ENCODE measurements at places on chromosomes 16 and 17.
A peak's percentile ranks its signal among the peaks of the same experiment; 100 is the strongest.

- DNase-seq: peak; percentile 71
Measured at GRCh38 chr16:85480727-85481101, 132.4 kb upstream of the GSE1 start.

- no peak for DNase-seq
Measured at GRCh38 chr17:68505951-68506350, 6.3 kb upstream of the PRKAR1A start.

GRCh38 chr17:2239882-2240430 lies 63.6 kb downstream of the SMG6 start:
- no peak for DNase-seq

GRCh38 chr17:67632141-67632540 lies 85.6 kb upstream of the NOL11 start:
- DNase-seq: no peak

- DNase-seq: no peak
Measured at GRCh38 chr16:19805459-19806162, 79.0 kb downstream of the GPRC5B start.

DNA sequence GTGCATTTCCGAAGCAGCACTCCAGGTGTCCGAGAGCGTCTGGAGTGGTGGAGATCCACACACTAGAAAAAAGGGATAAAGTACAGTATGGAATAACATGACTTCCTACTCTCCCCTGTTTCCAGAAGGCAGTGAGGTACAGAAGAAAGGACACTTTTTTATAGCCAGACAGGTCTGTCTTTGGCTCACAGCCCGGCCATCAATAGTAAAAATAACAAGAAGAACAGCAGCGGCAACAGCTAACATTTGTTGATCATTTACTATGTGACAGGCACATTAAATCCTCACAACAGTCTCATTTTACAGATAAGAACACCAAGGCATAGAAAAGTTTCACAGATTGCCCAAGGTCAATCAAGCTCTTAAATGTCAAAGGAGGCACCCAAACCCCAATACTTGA lies 16.2 kb downstream of the DYNLRB2 start:
- DNase-seq: peak; percentile 71

DNA sequence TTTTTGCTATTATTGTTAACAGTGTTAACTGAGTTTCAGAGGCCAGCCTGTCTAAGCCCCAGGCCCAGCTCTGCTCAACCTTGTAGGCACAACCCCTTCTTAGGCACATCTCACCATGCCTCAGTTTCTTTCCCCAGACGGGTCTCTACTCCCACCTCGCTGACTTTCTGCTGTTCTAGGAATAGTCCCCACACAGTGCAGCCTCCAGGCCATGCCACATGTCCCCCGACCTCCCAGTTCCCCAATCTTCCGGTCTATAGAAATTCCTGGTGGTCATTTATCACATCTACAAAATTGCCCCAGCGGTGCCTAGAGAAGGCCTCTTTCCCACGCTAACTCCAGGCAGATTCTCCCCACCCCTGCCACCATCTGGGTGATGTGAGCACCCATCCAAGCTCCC lies 34.8 kb downstream of the ADGRG5 start:
- no peak for DNase-seq

- DNase-seq: peak; percentile 74
Measured at GRCh38 chr17:67574658-67575293, 143.0 kb upstream of the NOL11 start.

- DNase-seq: no peak
Measured at GRCh38 chr16:24009098-24009497, 173.3 kb downstream of the PRKCB start.

DNA sequence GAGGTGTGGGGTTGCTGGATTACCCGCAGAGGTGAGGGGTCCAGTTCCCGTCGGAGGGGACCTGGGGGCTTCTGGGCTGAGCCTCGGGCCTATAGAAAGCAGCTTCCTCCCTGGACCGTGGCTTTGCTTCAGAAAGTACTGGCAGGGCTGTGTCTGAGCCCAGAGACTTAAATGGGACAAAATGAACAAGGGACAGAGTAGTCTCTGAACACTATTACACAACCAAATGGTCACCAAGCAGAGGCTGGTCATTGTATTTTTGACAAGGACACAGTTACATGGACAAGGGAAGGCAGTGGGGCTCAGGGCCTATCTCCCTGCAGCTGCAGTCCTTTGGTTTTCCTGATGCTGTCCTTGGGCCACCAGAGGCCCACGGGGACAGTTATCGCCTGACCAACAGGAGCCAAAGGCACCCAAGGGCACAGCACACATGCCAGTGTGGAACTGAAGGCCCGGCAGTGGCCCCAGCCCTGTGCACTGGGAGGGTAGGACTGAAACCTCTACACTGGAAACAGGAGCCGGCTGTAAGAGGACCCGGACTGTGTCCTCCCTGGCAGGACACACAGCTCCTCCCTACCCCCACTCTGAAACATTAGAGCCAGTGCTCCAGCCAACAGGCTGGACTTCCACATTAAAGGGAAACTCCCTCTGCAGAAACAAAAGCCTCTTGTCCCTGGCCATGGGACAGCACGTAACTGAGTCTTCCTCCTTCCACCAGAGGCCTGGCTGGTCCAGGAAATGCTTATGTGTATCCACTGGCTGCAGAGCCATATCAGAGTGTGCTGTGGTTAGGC lies 26.0 kb upstream of the ERN1 start:
- no peak for DNase-seq

DNA sequence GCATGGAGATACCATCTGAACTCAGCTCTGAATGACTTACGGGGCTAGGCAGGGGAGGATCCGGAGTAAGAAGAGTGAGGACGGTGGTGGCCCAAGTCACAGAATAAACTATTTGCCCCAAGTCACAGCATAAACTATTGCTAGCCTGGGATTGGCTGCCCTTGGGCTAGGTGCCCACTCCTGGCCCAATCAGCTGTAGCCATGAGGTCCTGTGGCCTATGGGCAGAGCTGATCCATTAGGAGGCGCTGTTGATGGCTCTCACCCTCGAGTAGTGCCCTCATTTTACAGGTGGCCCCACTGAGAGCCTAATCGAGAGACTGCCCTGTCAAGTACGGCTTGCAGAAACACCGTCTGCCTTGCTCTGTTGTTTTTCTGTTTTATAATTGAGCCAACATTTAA lies 62.3 kb upstream of the ZNF423 start:
- DNase-seq: no peak

GRCh38 chr17:71900621-71901229 lies 220.1 kb upstream of the SOX9 start:
- no peak for DNase-seq

DNA sequence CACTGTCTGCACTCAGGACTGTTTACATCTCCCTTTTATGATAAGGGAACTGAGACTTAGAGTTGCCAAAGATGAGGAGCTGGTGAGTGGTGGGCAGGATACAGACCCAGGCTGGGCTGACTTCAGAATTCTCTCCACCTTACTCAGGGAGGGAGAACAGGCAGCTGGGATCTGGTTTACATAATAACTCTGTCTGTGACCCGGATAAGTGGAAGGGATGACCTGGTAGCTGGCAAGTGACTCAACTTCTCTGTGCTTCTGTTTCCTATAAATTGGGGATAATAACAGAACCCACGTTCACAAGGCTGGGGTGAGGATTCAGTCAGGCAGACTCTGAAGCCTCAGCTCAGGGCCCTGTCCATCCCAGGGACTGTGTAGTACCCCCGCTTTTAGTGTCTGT lies 2.6 kb downstream of the SNX20 start:
- DNase-seq: no peak

DNA sequence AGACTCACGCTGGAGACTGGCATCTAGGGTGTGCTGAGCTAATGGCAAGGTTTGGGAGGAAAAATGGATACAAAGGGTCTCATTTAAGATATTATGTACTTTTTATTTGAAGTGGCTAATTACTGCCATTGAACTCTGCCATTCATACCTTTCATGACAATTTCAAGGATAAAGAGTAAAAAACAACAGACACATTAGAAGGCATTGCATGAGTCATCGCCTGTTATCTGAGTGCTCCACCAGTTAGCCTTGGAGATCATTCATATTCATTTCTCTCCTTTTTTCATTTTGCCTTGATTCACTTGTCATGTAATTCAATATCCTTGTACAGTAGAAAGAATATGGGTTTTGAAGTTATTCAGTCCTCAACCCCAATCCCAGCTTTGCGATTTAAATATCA lies 109.5 kb downstream of the CDH8 start:
- peak; percentile 40 for DNase-seq

DNA sequence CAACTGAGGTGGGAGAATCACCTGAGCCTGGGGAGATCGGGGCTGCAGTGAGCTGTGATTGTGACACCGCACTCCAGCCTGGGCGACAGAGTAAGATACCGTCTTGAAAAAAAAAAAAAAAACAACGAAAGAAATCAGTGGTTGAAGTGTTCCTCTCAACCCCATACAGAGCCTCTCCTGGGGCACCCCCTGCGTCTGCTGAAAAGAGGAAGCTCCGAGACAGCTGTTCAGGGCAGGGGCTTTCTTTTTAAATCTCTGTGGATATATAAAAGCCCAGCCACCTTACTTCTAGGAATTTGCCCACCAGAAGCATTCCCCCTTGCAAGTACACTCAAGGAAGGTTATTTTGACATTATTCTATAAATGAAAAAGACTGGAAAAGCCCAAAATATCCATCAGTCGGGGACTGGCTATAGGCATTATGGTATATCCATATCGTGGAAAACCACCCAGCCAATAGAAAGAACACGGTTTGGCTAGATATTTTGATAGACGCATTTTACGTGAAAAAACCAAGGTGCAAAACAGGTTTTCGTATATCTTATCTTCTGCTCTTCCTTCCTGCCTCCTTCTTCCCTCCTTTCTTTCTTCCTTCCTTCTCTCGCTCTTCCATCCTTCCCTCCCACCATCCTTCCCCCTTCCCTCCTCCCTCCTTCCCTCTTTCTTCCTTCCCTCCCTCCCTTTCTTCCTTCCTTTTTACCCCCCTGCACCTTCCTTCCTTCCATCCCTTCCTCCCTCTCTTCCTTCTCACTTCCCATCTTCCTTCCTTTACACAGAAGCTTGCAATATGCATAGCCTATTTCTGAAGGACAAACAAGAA lies 9.2 kb upstream of the CCL22 start:
- no peak for DNase-seq

DNA sequence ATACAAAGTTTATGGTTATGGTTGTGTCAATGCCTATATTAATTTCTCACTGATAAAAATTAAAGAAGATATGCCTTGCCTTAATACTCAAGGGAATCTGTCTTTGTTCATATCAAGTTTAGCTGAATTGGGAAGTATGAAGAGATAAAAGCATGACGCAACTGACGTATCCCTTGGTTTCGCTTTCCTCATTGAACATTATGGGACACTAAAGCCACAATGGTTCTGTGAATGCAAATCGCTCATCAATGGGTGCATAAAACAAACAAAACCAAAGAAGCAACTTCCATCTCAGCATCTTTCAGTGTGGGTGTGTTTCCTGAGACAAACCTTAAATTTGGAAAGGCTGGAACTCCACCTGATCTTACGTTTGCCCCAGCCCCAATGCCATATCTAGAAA lies 108.2 kb downstream of the NPIPB5 start:
- DNase-seq: no peak

- no peak for DNase-seq
Measured at GRCh38 chr17:61284174-61284573, 115.5 kb upstream of the TBX2 start.

GRCh38 chr17:83132251-83133081 lies 53.1 kb downstream of the METRNL start:
- DNase-seq: no peak

DNA sequence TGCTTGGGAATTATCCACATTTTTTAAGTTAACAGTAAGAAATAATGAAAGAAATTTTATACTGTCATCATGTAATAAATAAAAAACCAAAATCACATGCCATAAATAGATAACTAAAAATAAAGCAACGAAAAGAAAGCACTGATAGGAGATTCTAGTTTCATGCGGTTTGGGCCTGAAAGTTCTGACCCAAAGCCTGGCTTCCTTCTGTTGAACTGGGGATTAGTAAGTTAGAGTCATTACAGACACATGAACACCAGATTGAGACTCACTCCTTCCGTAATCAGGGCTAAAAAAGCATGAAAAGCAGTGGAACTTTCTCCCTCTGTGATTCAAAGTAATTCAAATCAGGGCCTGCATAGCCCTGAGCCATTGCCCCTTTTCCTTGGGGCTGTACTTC lies 13.2 kb upstream of the SLC6A2 start:
- no peak for DNase-seq

DNA sequence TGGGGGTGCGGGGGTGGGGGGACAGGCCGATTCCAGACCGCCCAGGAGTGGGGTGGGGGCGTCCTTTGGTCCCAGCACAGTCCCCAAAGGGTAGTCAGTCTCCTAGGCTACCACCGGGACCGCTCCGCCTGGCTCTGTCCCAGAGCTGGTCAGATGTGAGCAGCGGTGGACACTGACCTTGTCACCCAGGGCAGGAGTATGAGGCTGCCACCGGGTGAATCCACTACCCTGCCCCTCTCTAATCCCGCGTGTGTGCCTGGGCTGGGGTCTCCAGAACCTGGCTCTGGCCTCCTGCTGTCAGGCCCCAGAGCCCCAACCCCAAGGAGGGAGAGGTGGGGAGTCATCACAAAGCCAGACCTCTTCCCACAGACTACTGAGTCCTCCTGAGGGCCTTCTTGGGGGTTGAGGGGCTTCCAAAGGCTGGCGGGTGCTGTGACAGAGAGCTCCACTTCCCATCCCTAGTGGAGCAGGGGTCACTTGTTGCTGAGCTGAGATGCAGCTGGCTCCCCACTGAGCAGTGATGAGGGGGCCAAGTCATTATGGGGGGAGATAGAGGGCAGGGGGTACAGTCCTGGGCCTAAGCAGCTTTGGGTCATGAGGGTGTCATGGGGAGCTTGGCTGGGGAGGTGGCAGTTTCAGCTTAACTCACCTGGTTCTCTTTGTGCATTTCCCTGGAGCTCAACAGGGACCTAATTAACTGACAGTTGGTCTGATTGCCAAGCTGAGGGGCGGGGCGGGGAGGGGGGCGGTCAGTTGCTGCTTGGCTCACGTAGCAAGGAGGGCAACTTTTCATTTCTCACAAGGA lies 1.2 kb downstream of the PPP1R1B start:
- no peak for DNase-seq

DNA sequence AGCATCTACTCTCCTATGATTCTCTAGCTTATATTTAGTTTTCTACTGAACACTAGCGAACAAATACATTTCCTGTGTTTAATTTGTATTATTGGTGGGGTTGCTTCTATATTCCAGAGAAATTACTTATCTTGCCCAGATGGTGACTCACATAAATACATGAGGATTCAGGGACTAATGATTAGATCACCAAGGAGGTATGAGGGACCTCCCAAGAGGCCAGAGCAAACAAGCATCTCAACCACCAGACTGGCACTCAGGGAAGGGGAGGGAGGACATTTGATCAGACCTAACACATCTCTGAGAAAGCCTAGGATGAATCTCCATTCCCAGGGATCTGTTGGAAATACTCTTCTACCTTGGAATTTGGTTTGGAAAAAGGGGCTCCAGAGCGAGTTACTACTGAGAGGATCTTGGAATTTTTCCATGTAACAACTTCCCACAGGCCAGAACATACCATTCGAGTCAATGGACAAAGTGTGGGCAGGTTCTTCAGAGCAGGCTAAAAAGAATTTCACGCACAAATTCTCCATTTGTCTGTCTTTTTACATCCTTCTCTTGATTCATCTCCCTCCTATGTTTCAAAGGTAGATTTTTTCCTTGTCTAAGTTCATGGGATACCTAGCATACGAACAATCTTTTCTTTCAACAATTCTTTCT lies 262.6 kb upstream of the MYOCD start:
- no peak for DNase-seq

GRCh38 chr17:19292377-19292711 lies 55.2 kb downstream of the EPN2 start:
- DNase-seq: no peak

Data from DMS53 (cell line).